ENCODE measurements at places on chromosomes 4 and X.

- DNase-seq = no peak
Measured at GRCh38 chr4:103754844-103755243, 35.1 kb upstream of the TACR3 start.

GRCh38 chrX:7514871-7515599 lies 327.9 kb upstream of the VCX start:
- DNase-seq = no peak

DNA sequence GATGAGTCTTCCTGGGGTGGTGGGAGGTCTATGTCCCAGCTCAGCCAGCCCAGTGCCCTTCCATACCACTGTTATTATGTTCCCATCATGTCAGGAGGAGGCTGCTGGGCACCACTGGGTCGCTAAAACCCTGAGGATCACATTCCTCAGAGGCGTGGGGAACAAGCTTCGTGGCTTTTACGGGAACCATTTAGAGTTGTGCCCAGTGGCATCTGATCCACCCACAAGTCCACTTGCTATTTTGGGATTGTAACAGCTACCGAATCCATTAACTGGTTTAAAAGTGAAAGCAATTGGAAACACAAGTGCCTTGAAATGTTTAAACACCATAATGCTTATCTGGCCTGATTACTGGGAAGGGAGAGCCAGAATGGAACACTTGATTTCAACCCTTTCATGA lies 13.1 kb upstream of the CCKAR start:
- no peak for DNase-seq

DNA sequence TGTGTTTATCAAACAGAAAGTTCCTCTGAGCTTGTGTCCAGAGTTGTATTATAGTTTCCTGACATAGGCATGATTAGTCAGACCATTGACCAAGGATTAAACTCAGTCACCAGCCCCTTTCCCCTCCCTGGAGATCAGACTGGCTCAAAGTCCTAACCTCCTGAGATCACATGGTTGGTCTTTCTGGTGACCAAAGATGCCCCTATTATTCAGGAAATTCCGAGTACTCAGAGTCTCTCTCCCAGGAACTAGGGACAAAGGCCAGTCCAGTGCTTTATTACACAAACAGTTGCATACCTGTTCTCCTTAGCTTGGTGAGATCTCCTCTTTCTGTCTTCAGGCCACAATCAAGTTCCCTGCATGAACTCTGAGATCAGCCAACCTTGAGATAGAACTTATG lies 14.5 kb upstream of the ENPP6 start:
- no peak for DNase-seq

DNA sequence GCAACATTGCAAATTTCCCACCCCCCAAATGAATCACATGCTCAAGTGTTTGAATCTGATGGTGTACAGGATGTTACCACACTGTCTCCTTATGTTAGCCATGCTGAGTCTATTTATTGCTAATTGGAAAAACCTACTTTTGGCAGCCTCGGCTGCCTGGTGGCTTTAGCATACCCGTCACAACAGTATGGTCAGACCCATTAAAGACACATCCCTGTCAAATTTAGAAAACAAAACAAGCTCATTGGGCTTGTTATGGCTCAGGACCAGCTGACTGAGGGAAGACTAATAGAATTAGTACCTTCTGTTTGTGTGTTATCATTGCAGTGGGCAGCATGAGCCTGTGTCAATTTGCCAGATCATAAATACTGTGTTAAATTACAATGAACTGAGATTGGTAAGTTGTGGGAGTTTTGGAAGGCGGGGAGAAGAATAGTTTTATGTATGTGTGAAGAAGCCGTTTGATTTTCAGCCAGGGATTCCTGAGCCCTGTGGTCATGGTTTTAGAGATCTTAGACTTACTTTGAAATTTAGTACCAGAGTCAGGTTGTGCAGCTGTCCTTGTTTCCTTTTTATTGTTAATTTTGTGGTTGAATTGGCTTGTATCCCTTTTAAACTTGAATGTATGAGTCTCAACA lies 66.8 kb downstream of the POLA1 start:
- DNase-seq = no peak

DNA sequence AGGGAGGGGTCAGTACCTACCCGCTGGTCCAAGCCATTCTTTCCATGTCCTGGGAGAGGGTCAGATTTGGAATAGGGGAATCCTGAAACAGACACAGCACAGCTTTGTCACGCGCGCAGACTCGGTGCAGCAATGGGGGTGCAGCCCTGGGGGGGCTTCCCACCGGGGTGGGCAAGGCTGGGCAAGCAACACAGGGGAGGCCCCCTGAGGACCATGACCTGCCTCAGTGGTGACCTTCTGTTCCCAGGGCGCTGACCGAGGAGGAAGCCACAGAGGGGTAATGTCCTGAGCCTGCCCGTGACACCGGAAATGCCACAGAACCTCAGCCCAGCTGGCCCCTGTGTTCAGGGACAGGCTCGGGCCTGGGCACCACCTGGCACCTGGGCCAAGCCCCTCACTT lies 53.2 kb upstream of the AFAP1 start:
- no peak for DNase-seq

- DNase-seq = no peak
Measured at GRCh38 chr4:134650461-134650860, 448.9 kb upstream of the PABPC4L start.

DNA sequence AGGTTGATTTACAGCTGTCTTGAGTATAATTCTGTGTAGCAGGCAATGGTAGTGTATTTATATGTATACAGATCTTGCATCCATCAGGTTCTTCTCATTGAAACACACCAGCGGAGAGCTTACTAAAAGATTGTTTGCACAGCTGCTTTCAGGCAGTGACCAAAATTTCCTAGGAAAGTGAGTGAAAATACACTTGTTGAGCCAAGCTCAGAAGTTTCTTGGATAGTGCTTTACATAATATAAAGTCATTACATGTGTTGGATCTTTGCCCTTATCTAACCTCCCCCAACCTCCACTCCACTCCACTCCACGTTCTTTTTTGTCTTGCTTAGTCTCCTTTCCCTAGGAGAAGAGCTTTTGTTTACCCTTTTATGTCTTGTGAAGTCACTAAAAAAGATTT lies 34.1 kb downstream of the CNKSR2 start:
- DNase-seq = no peak

- DNase-seq = no peak
Measured at GRCh38 chrX:147119088-147119487, 304.5 kb upstream of the CXorf51A start.

DNA sequence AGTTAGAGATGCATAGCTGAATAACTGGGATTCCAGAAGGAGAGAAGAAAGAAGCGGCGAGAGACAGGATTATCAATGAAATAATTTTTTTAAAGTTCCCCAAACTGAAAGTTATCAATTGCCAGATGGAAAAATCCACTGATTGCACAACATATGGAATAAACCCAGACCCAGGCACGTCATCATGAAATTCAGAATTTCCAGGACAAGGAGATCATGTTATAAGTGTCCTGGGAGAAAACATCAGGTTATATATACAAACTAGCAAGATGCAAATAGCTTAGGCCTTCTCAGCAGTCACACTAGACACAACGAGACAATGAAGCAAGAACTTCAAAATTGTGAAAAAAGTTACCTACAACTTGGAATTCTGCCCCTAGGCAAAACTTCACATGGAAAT lies 200.0 kb downstream of the PALLD start:
- DNase-seq = no peak

- DNase-seq = no peak
Measured at GRCh38 chr4:82624819-82625218, 63.0 kb upstream of the TMEM150C start.

DNA sequence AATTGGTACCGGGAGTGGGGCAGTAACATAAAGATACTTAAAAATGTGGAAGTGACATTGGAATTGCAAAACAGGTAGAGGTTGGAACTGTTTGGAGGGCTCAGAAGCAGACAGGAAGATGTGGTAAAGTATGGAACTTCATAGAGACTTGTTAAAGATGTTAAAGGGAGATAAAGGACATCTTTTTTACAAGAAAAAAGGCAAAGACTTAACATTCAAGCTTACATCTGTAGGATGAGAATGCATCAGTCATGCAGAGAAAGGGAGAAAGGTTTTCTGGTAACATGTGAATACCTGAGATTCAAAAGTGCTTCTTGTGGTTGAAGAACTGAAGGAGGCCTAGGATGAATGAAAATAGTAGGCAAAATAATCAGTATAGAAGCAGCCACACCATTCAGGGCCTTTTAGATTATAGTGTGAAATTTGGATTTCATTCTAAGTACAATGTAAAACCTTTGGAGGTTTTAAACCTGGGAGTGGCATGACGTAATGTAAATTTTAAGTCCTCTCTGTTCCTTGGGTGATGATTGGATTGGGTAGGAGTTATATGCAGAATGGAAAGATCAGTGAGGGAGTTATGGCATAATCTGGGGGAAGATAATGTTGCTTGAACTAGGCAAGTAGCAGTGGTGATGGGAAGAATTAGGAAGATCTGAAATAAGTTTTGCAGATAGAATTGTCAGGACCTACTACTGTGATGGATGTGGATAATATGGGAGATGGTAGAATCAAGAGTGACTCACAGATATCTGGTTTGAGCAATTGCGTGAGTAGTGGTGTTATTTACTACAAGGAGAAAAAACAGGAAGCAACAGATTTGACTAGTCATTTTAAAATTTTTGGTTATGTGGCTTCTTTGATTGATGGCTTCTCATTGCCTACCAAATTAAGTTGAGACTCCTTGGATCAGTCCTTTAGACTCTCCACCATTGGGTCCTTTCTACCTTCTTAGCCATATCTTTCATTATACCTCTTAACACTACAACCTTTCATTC lies 138.7 kb downstream of the VSIG4 start:
- no peak for DNase-seq
